ENCODE measurements at places on chromosomes 6 and 20.

- DNase-seq, result no peak
Observed at GRCh38 chr20:1807394-1807793, 87.8 kb upstream of the SIRPA start.

DNA sequence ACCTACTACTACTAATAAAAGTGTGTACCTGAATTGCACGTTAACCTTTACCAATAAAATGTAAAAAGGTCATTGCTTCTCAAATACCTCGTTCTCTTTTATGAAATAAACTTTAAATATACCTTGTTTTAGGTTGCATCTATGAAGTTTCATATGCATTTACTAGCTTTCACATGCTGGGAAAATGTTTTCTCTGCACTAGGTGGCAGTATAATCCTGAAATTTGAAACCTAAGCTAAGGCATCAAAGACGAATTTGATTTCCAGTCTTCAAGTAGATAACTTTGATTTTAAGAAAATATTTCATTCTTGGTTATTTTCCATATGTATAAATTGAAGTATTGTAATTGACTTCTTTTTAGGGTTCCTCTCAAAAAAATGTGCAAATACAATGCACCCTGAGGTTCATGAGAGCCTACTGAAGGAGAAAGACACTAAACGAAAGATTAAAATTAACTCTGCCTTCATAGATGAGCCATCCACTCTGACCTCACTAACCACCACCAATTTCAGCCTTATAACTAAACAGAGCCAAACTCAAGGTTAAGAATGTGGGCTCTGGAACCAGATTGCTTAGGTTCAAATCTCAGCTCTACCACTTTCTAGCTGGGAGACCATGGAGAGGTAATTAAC is 7.3 kb upstream of the COL9A1 start:
- peak; percentile 32 for DNase-seq

- DNase-seq, result no peak
Observed at GRCh38 chr20:56752274-56752673, 123.2 kb downstream of the TFAP2C start.

- no peak for DNase-seq
Observed at GRCh38 chr20:2610941-2611720, 41.3 kb upstream of the NOP56 start.

GRCh38 chr20:40307997-40308396 is 381.0 kb downstream of the MAFB start:
- no peak for DNase-seq

GRCh38 chr20:30892541-30893345 is 364.7 kb upstream of the DEFB115 start:
- no peak for DNase-seq

DNA sequence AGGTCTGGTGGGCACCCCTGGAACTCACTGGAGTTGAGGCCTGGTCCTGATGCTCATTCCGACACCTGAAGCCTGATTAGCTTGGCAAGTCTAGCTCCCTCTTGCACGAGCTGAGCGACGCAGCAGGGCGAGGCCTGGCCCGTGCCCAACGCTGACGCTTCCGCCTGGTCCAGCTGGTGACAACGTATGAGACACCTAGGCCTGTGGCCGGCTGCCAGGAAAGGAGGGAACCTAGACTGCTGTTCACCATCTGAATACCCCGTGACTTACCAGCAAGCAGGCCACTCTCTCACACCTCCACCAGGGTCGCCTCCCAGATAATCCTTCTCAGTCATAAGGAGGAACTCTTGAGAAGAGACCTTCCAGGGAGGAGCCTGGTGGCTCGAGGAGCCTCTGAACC is 24.5 kb downstream of the YTHDF1 start:
- no peak for DNase-seq

DNA sequence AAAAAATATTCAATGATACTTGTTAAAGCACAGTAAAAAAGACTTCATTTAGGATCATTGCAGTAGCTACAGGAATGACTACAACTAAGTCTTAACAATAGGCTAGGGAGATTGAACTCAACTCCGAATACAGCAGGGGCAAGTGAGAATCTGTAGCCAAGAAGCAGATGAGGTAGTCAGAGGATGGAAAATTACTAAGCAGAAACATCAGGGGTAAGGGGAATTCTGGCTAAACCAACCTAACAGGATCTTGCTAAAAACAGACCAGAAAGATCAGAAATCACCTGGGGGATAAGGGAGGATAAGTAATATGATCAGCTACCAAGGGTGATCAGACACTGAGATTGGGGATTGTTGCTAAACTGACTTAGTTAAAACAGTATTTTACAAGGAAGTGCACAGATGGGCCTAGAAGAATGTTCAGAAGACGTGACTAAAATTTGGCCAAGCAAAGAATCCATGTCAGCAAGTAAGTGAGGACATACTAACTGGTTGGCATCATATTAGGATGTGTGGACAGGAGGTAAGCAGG is 217.5 kb downstream of the TENT5A start:
- DNase-seq, result no peak

- DNase-seq, result no peak
Observed at GRCh38 chr20:17836303-17836861, 132.2 kb downstream of the SNX5 start.

DNA sequence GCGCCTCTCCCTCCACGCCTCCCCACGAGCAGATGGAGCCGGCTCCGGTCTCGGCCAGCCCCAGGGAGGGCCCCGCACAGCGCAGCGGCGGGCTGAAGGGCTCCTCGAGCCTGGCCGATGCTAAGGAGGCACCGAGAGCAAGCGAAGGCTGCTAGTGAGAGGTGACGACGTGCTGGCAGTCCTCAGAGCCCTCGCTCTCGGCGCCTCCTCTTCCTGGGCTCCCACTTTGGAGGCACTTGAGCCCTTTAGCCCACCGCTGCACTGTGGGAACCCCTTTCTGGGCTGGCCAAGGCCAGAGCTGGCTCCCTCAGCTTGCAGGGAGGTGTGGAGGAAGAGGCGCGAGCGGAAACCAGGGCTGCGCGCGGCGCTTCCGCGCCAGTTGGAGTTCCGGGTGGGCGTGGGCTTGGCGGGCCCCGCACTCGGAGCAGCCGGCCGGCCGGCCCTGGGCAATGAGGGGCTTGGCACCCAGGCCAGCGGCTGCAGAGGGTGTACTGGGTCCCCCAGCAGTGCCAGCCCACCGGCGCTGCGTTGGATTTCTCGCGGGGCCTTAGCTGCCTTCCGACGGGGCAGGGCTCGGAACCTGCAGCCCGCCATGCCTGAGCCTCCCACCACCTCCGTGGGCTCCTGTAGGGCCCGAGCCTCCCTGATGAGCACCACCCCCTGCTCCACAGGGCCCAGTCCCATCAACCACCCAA is 2.5 kb upstream of the TMEM14C start:
- DNase-seq, result peak; percentile 60

DNA sequence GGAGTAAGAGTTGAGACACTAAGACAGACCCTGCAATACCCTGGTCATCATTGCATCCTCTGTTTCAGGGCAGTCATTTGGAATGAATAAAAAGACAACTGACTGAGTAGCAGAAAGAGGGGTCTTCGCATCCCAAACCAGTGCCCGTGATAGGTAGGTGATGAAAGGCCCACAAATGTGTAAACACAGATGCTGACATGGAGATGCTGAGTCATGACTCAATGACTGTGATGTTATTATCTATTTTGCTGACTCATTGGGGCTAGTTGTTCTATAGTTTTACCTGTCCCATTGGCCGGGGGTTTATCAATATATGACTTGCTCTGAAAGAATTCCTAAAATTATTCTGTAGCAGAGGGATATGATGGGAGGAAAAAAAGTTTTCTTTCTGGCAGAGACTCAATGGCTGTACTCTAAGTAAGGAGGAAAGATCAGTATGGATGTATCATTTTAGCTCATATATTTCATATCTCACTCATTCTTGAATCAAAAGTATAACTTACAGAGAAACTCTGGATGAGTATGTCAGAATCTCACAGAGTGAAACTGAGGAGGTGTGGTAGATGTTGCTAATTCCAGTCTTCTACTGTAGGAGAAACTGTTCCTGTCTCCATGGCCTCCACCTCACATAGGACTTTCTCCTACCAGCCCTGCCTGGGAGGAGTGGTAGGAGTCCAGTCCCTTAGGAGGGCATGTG is 119.9 kb upstream of the PREP start:
- no peak for DNase-seq

DNA sequence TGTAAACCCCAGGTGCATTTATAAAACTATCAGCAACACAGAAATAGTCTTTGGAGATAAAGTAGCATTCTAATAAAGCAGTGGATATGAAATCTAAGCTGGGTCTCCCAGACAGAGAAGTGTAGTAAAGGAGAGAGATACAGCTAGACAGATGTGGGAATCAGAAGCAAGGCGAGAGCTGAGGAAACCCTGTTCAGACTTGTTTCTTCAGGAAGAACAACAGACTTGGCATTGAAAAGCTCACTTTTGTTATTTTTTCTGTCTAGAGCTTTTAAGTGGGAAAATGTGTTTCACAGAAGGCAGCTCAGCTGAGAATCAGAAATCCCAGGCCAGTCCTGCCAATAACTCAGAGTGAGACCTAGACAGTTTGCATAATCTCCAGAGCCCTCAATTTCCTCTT is 52.9 kb downstream of the SLC35B3 start:
- no peak for DNase-seq

DNA sequence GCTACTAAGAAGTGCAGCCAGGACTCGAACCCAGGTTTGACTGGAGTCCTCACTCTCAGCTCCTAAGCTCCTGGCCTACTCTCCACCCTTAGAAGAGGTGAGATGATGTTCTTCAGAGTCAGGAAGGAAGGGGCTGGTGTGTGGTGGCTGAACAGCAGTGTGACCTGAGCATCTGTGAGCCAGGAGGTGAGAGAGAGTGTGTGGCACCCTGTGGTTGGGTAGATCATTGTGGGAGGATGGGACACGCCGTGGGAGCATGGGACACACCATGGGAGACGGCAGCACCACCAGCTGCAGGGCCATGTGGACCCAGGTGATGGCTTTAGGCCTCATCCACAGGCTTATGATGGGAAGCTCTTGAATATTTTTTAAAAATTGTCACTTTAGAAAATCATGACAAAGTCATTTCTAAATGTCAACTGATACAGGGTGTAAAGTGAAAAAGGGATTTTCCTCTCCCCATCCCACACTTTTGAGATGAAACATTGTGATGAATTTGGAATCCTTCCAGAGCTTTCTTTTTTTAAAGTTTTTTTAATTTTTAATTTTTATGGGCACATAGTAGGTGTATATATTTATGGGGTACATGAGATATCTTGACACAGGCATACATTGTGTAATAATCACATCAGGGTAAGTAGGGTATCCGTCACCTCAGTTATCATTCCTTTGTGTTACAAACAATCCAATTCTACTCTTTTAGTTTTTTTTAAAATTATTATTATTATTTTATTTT is 31.6 kb downstream of the SRC start:
- DNase-seq, result no peak

GRCh38 chr6:98828211-98828788 is 6.1 kb upstream of the POU3F2 start:
- DNase-seq, result no peak

DNA sequence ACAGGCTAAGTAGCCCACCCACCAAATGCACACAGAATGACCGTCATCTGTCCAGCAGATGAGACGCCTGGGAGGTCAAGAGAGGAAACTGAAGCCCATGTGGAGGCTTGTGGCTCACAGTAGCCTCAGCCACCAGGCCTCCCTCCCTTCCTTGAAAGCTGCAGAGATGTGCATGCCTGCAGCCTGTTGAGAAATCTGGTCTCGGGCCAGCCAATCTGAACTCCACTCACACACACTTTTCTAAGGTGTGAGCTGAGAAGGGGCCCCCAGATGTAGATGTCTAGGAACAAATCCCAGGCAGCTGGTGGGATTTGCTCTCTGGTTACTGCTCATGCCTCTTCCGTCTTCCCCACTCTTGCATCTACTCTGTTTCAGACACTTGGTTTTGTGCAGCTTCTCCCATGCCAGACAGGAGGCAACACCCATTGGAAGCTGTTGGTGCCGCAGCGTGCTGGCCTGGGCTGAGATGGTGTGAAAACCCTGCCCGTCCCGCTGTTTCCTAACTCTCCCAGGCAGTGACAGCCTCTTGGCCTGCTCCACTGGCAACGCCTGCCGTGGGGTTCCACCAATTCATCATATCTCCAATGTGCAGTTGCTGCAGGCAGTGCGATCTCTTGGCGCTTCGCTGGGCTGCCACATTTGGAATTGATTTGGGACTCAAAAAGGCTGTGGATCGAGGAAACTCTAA is 24.1 kb upstream of the PAX1 start:
- DNase-seq, result no peak

- DNase-seq, result no peak
Observed at GRCh38 chr6:84492241-84493165, 265.1 kb upstream of the CEP162 start.

- peak; percentile 51 for DNase-seq
Observed at GRCh38 chr6:293193-294174, 1.2 kb downstream of the DUSP22 start.

DNA sequence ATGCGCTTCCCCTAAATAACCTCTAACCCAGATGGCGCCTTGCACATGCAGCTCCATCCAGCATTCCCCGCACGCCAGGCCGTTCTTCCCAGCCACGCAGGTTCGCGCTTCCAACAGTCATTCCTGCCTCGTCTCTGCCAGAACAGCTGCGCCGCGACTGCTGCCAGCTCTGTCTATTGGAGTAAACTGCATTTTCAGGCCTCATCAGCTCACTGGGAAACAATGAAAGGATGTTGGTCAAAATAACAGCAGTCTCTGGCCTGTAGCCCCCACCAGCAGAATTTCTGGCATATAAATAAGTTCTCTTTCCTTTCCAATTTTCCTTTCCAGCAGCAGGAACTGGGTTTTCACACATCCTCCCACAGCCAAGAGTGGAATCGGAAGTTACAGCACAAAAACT is 14.6 kb downstream of the NRSN1 start:
- DNase-seq, result no peak

DNA sequence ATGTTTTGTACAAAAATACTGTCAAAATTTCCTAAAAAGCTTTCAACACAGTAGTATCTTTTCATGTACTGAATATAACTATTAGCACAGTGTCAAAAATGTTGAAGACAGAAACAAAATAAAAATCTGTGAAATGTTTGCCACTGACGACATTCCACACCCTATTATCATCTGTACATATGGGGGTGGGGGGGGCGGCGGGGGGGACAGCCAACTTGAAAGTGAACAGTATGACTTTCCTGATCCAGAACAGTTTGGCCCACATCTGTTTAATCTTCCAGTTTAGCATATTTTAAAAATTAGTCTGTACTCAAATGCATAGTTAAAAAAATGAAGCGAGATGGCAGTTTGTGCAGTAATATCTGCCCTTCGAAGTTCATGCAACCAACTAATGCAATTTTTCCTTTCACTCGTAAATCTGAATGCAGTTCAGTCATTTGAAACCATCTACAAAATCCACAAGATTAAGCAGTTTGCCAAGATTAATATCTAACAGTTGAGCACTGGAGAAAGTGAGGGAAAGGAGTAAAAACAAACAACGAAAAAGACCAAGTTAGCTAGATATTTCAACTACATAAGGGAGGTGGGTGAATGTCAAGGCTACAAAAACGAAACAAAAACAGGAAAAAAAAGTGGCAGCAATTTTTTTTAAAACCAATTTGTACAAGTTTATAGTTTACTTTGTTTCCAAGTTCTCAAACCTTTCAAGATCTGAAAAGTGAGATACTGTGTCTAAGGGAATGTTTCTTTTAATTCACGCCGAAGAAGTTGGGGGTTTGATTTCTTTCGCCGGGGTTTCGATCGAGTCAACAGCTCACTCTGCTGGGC is 1.9 kb downstream of the CITED2 start:
- peak; percentile 17 for DNase-seq

GRCh38 chr20:698276-698675 is 22.7 kb upstream of the SCRT2 start:
- DNase-seq, result no peak
